ENCODE measurements at places on chromosomes 7 and 10. TPM values are rescaled to one million over a fixed set of nuclear protein-coding genes. Genes with fewer than 3 reads are reported as not detected.

STOX1 gene
- 3.9 TPM for total RNA-seq

CRTAC1 gene
- total RNA-seq: not detected

ACBD7 gene
- total RNA-seq: 8.2 TPM

TMEM184A gene
- total RNA-seq: 21.4 TPM

DNA sequence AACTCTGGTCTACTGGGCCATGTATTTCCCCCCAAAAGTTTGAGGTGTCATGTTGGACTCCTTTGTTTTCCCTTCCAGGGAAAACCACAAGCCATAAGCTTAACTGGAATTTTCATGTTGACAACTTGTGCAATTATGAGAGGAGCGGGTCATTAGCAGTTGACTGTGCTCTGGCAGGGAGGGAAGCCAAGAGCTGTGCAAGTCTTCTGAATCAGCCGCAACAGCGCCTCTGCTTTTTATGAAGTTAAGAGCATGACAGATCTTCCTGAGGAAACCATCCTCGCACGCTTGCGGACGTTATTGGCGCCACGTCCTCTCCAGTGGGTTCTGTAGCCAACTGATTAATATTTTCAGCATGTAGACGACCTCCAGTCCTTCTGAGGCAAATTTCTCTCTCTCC lies 148.7 kb upstream of the MKI67 start:
- no peak for DNase-seq

DNA sequence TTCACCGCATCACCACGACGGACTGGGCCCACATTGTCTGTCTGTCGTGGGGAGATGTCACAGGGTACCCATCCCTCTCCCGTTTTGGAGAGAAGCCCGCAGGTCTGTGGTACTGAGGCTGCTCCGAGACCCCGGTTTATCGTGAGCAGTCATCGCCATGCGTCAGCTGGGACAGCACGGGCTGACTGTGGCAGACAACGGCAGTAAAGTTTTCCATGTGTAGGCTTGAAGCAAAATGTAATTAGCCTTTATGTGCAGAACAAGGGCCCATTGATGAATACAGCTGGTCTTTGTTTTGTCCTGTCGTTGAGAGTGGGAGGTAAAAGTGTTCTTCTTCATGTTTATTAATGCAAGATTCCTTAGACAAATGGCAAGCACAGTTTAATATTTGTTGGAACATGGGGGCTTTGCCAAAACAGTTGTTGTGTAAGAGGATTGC lies 167.4 kb upstream of the SH2B2 start:
- DNase-seq: no peak

DNA sequence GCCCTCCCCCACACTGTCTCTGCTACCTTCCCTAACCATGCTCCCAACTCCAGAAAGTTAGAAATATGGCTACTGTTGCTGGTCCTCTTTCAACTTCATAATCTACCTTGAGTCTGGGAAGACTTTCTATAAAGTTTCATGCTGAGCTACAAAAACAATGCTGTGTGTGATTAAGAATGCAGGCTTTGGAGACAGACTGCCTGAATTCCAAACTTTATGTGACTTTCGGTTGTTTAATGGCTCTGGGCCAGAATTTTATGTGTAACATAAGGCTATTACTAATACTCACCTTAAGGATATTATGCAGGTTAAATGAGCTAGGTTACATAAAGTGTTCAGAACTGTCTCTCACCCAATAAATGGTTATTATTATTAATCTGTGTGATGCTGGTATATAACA lies 19.1 kb downstream of the BET1 start:
- DNase-seq: no peak

DNA sequence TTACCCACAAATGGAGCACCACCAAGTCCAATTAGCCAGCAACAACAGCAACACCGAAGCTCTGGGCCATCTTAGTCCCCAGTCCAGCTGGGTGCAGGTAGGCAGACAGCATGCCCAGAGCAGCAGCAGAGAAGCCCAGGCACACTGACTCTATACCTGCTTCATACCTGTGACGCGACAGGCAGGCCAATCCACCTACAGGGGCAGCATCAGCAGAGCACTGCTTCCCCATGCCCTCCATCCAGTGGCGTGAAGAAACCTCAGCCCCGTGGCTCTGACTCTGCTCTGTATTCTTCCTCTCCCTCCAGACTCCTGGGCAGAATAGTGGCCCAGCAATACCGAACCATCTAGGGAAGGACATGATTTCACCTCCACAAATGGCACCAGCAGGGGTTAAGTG lies 191.7 kb downstream of the AKR1D1 start:
- no peak for DNase-seq

DNA sequence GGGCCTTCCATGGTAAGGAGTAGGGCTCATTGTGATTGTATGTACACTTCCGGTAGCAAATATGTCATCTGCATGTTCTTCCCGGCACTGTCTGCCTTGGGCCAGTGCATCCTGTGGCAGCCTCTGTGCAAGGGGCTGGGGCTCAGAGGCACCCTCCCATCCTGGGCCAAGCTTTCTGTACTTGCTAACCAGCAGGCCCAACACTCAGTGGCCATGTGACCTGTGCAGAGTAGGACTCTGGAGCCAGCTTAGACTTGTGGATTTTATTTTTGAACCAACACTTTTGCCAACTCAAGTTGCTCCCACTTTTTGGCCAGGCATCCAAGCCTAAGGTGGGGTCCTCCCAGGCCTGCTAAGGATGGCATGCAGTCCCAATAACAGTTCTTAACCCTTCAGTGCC lies 25.0 kb downstream of the LDB3 start:
- DNase-seq: no peak

DNA sequence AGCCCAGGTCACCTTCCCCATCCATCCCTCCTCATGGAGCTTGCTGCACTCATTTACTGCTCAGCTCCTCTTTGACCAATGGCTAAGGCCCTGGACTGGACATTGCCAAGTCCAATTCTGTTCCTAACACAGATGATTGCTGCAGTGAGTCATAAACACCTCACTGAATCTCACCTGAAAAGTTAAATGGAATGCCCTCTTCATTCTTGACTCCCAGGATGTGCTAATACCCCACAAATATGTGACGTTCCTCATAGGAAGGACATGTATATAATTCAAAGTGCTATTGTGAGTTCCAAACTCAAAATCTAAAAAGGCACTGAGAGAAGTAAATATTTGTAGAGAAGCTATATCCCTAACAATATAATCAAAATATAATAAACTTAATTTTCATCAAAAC lies 73.5 kb upstream of the DLX6 start:
- DNase-seq: no peak

DNA sequence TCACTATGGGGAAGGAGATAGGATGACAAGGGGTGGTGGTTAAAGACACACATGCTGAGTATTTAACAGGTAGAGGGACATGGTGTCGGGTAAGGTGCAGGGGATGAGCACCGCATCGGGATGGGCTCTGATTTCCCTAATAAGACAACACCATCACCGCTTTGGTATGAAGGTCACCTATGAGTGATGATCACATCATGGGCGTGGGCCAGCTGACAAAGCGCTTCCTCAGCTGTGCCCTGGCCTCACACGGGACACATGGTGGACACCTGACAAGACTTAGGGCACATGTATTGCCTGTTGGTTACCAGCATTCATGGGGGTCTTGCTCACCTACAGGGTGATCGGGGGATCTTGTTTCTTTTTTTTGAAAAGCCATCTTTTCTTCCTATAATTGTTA lies 12.8 kb downstream of the C7orf57 start:
- no peak for DNase-seq
